Foreskin fibroblast (primary cell): ENCODE measurements at places on chromosomes 16 and 17.
A peak's percentile ranks its signal among the peaks of the same experiment; 100 is the strongest.

DNA sequence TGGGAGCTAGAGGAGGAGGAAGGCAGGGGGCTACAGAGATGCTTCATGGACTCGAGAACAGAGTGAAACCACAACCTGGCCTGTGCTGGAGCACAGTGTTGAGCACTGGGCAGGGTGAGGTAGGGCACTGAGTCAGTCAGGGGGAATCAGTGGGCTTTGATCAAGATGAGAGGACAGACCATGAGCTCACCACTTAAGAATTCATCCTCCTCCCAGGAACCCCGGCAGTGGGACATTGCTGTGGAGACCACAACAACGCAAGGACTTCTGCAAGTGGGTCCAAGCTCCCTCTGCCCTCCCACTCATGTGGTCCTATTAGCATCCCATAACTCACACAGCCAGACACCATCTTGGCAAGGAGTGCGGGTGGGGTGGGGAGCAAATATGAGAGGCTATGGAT, 1.7 kb upstream of the CES5A start:
- no peak for DNase-seq

DNA sequence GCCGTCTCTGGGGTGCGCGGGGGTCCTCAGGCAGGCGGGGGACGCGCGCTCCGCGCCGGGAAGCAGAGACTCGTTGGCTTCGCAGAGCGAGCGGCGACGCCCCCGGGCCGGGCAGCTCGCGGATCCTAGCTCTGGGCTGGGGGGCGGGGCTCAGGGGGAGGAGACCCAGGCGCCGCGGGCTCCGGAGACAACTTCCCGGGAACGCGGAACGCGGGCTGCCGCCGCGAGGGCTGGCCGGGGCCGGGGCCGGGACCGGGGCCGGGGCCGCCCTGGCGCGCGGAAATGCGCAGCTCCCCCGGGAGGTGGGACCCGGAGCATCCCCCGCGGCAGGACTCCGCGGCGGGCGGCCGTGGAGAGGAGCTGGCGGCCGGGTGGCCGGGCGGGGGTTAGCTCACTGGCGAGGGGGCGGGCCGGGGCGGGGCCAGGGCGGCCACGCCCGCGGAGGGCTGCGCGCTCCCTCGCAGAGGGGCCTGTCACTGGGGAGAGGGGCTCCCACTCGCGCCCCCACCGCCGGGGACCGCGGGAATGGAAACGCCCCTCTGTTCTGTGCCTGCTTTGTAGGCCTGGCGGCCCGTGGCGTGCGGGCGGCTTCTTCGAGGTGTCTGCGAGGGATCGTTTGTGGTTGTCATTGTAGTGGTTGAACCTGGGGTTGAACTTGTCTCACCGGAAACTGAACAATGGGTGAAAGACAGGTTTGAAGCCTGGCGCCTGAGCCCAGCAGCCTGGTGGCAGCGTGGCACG, at the start of gene GAS7:
GAS7 (minus strand) TSS at position 98 of the 741 bp plus-strand sequence.
- no peak for DNase-seq

DNA sequence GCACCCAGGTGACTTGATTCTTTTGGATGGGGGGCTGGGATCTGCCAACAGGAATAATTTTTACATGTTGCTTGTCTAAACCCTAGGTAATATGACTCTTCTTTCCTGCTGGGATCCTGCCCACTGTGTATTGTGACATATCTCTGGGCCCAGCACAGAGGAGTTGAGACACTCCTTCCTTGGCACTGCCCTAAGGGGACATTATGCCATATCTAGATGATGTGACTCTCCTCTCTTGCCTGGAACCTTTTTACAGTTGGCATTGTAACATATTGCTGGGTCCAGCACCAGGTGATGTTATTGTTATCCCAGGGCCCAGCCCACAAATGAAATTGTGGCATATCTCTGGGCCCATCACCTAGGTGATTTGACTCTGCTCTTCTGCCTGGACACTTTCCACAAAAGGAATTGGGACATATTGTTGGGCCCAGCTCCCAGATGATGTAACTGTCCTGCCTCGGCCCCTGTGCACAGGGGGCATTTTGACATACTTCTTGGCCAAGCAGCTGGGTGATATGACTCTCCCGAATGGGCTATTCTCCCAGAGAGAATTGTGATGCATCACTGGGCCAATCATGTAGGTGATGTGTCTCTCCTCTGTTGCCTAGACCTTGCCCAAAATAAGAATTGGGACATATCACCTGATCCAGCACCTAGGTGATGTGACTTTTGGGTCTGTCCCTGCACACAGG, 1837.7 kb downstream of the TP53TG3F start:
- no peak for DNase-seq

- peak; percentile 88 for DNase-seq
Measured at GRCh38 chr16:20884240-20884556, 16.0 kb downstream of the DCUN1D3 start.

DNA sequence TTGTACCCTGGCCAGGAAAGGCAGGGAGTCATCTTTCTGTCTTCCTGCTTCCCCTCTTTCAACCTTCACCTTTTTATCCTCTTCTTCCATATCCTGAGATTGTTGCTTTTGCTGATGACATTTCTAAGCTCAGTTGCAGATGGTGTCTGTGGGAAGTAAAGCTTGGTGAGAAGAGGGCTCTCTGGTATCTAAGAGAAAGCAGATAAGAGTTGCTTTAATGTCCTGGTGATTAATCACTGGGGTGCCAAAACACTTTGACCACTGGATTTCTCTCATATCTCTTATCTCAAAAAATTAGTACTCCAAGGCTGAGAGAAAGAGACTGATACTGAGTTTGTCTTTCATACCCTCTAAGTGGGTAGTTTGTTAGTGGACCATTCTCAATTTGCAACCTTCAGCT, 71.3 kb downstream of the NEUROD2 start:
- DNase-seq, result no peak

- no peak for DNase-seq
Measured at GRCh38 chr17:49779156-49779738, 9.2 kb upstream of the KAT7 start.

- DNase-seq, result no peak
Measured at GRCh38 chr16:89602952-89603590, 10.4 kb upstream of the DPEP1 start.

DNA sequence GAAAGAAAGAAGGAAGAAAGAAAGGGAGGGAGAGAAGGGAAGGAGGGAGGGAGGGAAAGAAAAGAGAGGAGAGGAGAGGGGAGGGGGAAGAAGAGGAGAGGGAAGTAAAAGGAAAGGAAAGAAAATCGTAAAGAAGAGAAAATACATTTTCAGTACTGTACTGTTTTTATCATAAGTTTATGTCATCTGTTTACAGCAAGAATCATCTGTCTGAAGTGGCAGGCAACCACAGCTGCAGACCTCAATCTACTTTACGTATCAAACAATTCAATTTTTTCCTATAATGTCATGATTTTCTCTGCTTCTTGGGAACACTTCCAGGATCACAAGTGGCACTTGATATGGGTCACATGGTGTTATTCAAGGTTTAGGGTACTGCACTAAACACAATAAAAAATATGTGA, 58.3 kb downstream of the USP32 start:
- no peak for DNase-seq

GRCh38 chr17:38339891-38340290, 3.9 kb downstream of the GPR179 start:
- DNase-seq, result peak; percentile 34

DNA sequence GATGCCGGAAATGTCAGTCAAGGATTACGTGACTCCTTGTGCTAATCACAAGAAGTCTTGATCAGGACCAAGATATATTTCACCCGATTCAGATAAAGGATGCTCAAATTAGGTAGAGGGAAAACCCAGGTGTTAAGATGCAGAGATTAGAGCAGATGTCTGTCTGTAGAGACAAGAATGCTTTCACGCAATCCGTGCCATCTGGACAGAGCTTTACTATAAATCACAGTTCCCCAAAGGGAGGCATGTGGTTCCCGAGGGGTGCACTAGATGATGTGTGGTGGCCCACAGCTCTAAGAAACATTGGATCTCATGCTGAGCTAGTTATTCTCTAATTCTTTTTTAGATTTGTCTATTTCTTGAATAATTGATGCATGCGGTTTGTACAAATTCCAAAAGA, 9.8 kb upstream of the MAP3K14 start:
- no peak for DNase-seq
